ENCODE measurements at places on chromosomes 12 and 14. TPM values are rescaled to one million over a fixed set of nuclear protein-coding genes. Genes with fewer than 3 reads are reported as not detected.

- no peak overlapping the region for H3K4me3 ChIP-seq
- no peak for DNase-seq
- no peak overlapping the region for H3K27ac ChIP-seq
- no peaks in the 10 kb centered on the region for H3K4me1 ChIP-seq
- H3K27me3 ChIP-seq: no peaks in the 10 kb centered on the region
- no peaks in the 10 kb centered on the region for H3K36me3 ChIP-seq
Measured at GRCh38 chr12:22034709-22035506, 11.1 kb upstream of the CMAS start.

DNA sequence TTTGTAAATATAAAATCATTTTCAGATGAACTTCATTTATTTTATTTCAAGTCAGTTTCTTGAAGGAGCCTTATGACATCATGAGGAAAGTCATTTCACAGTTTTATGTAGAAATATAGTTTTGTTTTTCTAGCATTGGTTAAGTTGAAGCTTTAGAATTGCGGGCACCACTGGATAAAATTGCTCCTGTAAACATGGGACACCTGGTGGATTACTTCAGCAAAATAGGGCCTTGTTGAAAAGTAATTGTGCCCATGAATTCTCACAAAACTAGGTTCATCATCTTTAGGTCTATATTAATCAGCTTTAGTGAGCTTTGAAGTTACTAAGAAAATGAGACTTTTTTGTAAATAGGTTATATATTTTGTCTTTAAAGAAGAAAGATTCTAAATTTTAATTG is 25.3 kb downstream of the CNTN1 start:
- no peaks in the 10 kb centered on the region for H3K36me3 ChIP-seq
- H3K4me1 ChIP-seq: no peaks in the 10 kb centered on the region
- no peak overlapping the region for H3K4me3 ChIP-seq
- no peak for DNase-seq
- no peak overlapping the region for H3K27ac ChIP-seq
- H3K27me3 ChIP-seq: no peaks in the 10 kb centered on the region

DNA sequence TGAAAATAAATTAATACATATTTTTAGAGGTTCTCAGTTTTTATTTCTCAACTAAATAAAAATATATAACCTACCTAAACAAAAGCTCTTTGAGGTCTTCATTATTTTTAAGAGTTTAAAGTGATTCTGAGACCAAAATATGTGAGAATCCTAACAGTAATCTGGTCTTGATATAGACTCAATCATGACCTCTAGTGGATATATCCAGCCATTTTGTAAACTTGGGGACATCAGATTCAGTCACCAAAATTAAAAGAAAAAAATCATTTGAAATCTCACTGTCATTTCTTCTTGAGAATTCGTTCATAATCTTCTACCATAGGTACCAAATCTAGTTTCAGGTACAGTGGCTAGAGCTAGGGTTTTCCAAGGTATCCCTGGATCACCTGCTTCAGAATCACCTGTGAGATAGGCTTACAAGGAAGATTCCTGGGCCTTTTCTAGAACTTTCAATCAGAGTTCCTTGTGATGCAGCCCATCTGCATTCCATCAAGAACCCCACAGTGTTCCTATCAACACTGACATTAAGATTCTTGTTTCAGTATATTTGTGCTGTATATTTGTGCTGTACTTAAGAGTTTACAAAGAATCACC is 214.9 kb downstream of the ADAMTS20 start:
- H3K27me3 ChIP-seq: no peaks in the 10 kb centered on the region
- H3K27ac ChIP-seq: no peak overlapping the region
- H3K4me3 ChIP-seq: no peak overlapping the region
- no peaks in the 10 kb centered on the region for H3K36me3 ChIP-seq
- no peak for DNase-seq
- no peaks in the 10 kb centered on the region for H3K4me1 ChIP-seq

DNA sequence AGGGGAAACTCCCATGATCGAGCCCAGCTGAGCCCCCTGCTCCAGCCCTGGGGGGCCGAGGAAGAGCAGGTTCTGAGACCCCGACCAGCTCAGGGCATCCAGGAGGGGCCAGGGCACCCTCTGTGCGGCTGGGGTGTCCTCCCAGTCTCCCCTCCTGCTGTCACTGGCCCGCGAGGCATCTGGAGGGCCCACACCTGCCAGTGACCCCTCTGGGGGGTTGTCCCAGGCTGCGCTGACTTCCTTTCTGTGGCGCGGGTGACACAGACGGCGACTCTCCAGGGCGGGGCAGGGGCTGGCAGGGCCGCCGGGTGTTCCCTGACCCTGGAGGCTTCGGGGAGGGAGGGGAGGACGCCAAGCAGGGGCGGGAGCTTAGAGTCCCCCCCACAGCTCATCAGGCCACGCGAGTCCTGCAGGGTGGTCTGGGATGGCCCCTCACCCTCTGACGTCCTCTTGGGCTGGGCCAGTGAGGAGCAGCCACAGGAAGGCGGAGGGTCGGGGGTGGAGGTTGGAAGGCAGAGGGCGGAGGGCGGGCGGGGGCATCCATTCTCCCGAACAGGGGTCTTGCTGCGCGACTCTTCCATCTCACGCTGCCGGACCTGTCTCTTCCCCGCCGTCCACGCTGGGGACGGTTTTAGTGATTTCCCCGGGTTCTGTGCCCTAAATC is 38.6 kb upstream of the FBRSL1 start:
- H3K36me3 ChIP-seq: no peaks in the 10 kb centered on the region
- H3K27ac ChIP-seq: no peak overlapping the region
- H3K27me3 ChIP-seq: peaks cover 7% of the 10 kb centered on the region
- no peak overlapping the region for H3K4me3 ChIP-seq

- H3K27ac ChIP-seq: no peak overlapping the region
- H3K27me3 ChIP-seq: no peaks in the 10 kb centered on the region
- no peak for DNase-seq
- H3K4me1 ChIP-seq: peaks cover 6% of the 10 kb centered on the region
- H3K4me3 ChIP-seq: no peak overlapping the region
- H3K36me3 ChIP-seq: no peaks in the 10 kb centered on the region
Measured at GRCh38 chr12:115444346-115444745, 760.4 kb upstream of the TBX3 start.

DNA sequence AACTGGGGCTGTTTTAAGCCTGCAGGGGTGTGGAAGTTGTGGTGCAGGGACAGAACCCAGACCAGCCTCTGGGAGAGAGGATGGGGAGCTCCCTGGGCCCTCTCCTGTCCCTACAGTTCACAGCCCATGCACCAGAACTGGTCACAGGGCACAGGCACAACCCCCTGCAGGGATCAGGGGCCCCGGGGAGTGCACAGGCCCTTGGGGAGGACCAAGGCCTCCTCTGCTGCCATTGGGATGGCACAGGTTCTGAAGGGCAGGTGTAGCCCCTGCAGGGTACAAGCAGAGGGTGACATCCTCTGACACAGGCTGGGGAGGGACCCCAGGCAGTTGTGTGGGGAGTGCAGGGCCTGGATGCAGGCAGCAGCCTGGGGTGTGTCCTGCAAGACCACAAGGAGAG is 66.4 kb upstream of the SFSWAP start:
- H3K36me3 ChIP-seq: no peaks in the 10 kb centered on the region
- DNase-seq: no peak
- no peaks in the 10 kb centered on the region for H3K27me3 ChIP-seq
- no peaks in the 10 kb centered on the region for H3K4me1 ChIP-seq
- H3K27ac ChIP-seq: no peak overlapping the region

DNA sequence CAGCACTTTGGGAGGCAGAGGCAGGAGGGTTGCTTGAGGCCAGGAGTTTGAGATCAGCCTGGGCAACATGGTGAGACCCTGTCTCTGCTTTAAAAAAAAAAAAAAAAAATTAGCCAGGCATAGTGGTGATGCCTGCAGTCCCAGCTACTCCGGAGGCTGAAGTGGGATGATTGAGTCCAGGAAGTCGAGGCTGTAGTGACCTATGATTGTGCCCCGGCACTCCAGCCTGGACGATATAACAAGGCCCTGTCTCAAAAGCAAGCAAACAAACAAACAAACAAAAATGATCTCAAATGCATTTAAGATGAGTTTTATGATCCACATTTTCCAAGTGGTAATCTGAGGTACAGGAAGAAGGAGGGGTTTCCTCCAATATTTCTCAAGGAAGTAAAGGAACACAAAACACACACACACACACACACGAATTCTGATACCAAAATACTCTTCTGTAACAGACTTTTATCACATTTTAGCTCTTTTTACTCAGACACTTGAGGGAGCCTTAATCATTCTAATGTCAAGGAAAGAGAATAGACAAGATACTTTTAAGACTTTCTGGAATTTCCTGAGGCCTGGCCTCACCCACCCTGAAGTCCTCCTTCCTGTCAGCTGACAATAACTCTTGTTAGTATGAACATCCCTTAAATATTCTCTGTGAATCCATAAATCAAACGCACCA is 44.4 kb upstream of the CERS5 start:
- H3K27ac ChIP-seq: peak overlapping the region; percentile 12
- H3K36me3 ChIP-seq: peaks cover 51% of the 10 kb centered on the region
- no peaks in the 10 kb centered on the region for H3K4me1 ChIP-seq
- H3K4me3 ChIP-seq: no peak overlapping the region
- no peaks in the 10 kb centered on the region for H3K27me3 ChIP-seq
- DNase-seq: no peak

DNA sequence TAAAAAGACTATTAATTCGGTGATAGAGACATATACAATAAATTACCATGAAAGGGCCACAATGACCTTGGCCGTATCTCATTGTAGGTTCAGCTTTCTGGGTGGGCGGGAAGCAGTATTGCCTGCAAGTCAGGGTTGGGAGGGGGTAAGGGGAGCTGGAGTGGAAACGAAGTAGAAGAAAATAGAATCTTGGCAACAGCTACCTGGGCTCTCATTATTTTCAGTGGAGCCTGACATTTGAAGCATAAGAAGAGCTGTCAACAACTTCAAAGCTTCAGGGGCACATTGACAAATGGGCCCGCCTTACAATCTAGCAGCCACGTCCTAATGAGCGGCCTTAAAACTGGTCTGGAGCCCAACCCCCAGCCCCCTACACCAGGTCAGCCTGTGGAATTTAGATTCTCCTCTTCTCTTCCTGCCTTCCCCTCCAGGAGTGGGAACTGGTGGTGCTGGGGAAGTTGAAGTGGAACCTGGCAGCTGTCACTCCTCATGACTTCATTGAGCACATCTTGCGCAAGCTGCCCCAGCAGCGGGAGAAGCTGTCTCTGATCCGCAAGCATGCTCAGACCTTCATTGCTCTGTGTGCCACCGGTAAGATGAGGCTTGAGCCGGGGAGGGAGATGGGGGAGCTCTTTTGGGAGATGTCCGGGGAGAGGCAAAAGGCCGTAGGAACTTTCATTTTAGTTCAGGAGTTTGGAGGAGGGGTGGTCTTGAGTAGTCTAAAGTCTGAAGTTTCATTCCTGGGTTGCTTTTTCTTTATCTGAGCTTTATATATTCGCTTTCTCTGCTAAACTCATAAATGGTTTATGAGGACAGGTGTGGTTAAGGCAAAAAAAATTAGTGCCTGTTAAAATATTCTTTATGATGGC is 5.0 kb downstream of the CCND2 start:
- peak overlapping the region; percentile 88 for H3K27ac ChIP-seq
- no peak overlapping the region for H3K4me3 ChIP-seq
- H3K4me1 ChIP-seq: peaks cover 64% of the 10 kb centered on the region
- H3K27me3 ChIP-seq: no peaks in the 10 kb centered on the region

GRCh38 chr14:67820428-67820971 is 921 bp downstream of the RAD51B start:
- H3K27ac ChIP-seq: peak overlapping the region; percentile 96
- peaks cover 26% of the 10 kb centered on the region for H3K4me1 ChIP-seq
- no peaks in the 10 kb centered on the region for H3K27me3 ChIP-seq
- peak overlapping the region; percentile 83 for H3K4me3 ChIP-seq

GRCh38 chr12:103462675-103463074 is 33.1 kb downstream of the C12orf42 start:
- H3K4me1 ChIP-seq: no peaks in the 10 kb centered on the region
- H3K27ac ChIP-seq: no peak overlapping the region
- H3K4me3 ChIP-seq: no peak overlapping the region
- no peaks in the 10 kb centered on the region for H3K27me3 ChIP-seq
- no peak for DNase-seq
- H3K36me3 ChIP-seq: no peaks in the 10 kb centered on the region

GRCh38 chr12:65278576-65279368 is at the start of gene MSRB3:
MSRB3 (plus strand) TSS chr12:65278683; CDS start chr12:65308580, 29,897 bp downstream.
- no peaks in the 10 kb centered on the region for H3K36me3 ChIP-seq
- peak within 1 kb of the TSS; percentile 76 for H3K27ac ChIP-seq
- peak; percentile 52 for DNase-seq
- H3K4me1 ChIP-seq: no peaks in the 10 kb centered on the region
- peak within 1 kb of the TSS; percentile 77 for H3K4me3 ChIP-seq

DNA sequence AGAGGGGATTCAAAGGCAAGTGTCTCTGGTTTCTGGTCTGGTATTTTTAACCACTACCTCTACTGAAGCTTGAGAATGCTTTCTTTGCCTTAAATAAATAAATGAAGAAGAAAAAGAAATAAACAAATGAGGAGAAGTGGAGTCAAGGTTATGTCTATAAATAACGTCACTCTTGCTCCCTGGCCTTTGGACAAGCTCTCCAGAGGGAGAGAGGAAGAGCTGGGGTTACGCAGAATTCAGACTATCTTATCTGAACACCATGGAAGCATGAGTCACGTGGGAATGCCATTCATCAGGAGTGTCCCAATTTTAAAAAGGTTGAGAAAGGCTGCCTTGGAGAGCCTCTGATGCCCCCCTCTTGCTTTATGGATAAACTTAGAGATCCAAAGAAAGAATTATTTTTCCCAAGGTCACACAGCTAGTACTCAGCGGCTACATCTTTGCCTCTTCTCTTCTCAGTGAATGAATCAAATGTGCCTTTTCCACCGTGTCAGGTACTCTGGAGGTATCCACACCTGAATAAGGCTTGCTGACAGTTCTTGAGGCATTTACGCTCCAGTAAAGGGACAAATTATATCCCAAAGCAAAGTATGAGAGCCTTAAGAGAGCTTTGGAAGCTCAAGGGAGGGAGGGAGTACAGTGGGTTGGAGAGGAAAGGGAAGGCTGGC is 12.9 kb upstream of the MSI1 start:
- peaks cover 15% of the 10 kb centered on the region for H3K4me1 ChIP-seq
- DNase-seq: peak; percentile 66
- no peaks in the 10 kb centered on the region for H3K36me3 ChIP-seq
- no peak overlapping the region for H3K4me3 ChIP-seq

DNA sequence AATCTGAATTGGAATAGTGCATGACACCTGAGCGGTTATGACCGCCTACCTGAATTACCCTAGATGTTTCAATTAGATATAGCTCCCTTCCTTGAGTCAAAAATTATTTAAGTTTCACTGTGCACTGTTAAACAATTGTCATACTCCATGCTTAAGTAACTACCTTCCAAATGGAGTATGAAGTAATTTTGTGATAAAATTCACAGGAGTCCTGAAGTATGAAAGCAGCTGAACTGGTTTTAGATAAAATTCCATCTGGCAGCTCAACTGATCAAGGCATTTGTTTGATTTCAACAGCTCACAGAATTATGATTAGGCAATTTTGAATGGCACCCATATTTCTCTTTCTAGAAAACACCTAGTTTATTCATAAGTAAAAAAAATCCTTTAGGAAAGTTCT is 19.5 kb downstream of the PRICKLE1 start:
- no peaks in the 10 kb centered on the region for H3K4me1 ChIP-seq
- DNase-seq: no peak
- no peaks in the 10 kb centered on the region for H3K36me3 ChIP-seq
- no peak overlapping the region for H3K4me3 ChIP-seq

Gene PRIMA1
- 9.2 TPM for polyA plus RNA-seq

Gene MANSC1
- 30.1 TPM for polyA plus RNA-seq

Gene SLC38A1
- polyA plus RNA-seq: 52.9 TPM

Gene HELB
- polyA plus RNA-seq: 3.5 TPM

Gene CD163
- 10.4 TPM for polyA plus RNA-seq

Gene FGF6
- 0.07 TPM for polyA plus RNA-seq

Gene CDK17
- polyA plus RNA-seq: 35.2 TPM

Measured in large intestine (tissue), 12 donors.